ENCODE measurements at places on chromosomes 7 and 10.

DNA sequence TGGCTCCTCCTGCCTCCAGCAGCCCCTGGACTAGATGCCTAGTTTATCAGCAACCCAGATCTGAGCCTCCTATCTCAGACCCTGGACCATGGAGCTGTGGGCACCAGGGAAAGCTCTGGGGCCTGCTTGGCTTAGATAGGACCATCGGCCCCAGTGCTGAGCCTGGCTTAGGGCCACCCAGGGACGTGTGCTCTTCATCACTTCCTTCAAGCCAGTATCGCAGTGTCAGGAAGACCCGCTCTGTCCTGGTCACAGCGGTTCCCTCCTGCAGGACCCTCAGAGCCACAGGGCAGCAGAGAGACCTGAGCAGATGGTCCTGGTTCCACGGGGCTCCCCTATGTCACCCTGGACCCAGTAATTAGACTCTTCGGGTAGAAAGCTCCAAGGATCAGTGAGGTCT, 105.7 kb upstream of the FAM20C start:
- no peak for DNase-seq

DNA sequence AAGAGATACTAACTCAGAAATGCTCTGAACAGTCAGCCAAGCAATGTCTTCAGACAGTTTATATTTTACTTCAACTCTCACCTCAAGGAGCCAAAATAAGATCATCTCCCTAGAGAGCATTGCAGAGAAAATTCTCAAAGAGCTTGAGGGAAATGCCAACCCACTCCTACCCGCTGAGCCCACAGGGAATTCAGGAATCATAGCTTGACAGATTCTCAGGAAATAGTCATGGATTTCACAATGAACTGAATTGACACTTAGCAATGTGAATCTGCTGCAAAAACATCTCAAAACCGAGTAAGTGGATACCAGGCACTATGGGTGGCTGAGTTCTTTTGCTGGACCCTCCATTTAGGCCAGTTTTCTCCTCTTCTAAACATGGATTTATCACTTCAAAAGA, 9.8 kb upstream of the PLAC9 start:
- DNase-seq, result no peak

GRCh38 chr10:97564776-97565175, 7.8 kb upstream of the ANKRD2 start:
- DNase-seq, result no peak

- DNase-seq, result peak; percentile 81
Observed at GRCh38 chr10:100482181-100482833, 19.5 kb downstream of the WNT8B start.

DNA sequence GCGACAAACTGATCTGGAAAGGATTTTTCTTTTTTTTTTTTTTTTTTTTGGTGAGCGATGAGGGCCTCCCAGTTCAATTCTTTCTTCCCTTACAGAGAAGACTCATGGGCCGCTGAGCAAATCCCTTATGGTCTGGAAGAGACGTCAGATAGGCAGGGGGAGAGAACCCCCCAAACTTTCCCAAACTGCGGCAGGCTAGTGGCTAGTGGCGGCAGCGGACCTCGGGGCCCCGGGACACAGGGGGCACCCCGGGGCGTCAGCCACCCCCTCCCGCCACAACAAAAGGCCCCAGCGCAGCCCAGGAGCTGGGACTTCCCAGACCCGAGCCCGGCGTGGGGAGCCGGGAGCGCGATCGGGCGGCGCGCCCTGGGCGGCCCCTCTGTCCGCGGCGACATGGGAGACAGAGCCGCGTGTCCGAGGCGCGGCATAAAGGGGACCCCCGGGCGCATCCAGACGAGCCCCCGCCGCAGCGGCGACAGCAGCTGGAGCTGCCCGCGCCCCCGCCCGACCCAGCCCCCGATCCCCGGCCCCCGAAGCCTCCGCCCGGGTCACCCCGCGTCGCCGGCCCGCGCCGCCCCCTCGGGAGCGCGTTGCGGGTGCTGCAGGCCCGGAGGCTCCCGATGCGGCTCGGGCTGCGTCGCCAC, 755 bp downstream of the FAM171A1 start:
- DNase-seq, result peak; percentile 64

- no peak for DNase-seq
Observed at GRCh38 chr7:56449762-56450161, 333.5 kb upstream of the NUPR2 start.

GRCh38 chr7:19919261-19920095, 146.1 kb upstream of the TMEM196 start:
- DNase-seq, result no peak

GRCh38 chr7:45126920-45127319, 15.4 kb upstream of the TBRG4 start:
- DNase-seq, result no peak

- DNase-seq, result peak; percentile 17
Observed at GRCh38 chr7:79176859-79177477, 276.5 kb downstream of the MAGI2 start.

- peak; percentile 11 for DNase-seq
Observed at GRCh38 chr7:137006293-137006692, 137.8 kb downstream of the CHRM2 start.

GRCh38 chr10:97849687-97850402, at the start of gene GOLGA7B:
GOLGA7B (plus strand) TSS chr10:97849843; CDS start chr10:97850304, 461 bp downstream.
- DNase-seq, result peak; percentile 80

DNA sequence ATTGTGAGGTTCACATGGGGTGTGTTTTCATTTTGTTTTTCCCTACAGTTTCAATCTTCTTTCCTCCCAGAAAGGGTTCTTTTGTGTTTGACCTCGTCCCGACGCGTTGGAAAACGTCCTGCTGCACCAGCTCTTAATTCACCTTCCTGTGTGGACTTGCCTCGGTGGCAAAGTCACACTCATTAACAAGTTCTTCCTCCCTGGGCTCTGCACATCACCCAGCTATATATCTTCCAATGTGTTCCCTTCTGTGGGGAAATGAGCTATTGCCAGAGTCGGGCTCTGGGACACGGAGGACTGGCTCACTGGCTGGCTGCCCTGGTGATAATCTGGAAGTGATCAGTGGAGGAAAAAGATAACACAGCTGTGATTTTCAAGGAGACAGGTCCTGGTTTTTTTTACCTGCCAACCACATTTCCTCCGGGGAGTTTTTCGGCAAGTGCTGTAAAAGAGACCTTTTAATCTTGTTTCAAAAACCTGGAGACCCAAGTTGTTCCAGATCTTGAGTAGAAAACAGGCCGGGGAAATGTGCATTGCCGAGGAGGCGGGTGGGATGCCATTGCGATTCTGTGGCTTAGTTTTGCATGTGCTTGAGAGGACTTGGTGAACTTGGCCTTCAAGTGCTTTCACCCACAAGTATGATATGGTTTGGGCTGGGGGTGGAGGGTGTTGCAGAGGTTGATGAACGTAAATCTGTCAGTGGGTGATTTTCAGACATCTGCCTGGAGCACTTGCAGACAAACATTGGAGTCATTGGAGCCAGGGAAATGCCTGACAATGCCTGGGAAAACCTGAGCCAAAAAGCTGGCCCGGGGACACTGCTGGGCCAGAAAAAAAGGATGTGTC, 96.5 kb upstream of the CREB5 start:
- no peak for DNase-seq

- DNase-seq, result no peak
Observed at GRCh38 chr10:122243550-122243949, 27.5 kb upstream of the BTBD16 start.

- no peak for DNase-seq
Observed at GRCh38 chr7:118436663-118437062, 212.2 kb downstream of the ANKRD7 start.

DNA sequence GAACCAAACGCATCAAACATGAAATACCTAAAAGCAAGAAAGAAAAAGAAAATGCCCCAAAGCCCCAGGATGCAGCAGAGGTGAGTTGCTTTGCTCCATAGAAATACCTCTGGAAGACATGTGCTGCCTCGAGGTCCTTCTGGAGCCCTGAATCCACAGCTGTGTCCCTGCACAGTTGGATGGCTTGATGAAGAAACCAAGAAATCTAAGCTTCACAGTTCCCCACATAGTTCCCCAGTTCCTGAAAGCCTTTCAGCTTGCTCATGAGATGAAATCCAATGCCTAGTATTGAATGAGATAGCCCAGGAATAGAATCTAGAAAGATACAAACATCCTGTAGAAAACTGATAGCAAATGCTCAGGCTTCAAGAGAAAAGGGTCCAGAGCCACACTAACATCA, 182.8 kb downstream of the RTKN2 start:
- no peak for DNase-seq

GRCh38 chr10:95542330-95542729, 18.8 kb downstream of the SORBS1 start:
- no peak for DNase-seq

GRCh38 chr7:1695800-1696454, 25.9 kb downstream of the ELFN1 start:
- DNase-seq, result no peak

DNA sequence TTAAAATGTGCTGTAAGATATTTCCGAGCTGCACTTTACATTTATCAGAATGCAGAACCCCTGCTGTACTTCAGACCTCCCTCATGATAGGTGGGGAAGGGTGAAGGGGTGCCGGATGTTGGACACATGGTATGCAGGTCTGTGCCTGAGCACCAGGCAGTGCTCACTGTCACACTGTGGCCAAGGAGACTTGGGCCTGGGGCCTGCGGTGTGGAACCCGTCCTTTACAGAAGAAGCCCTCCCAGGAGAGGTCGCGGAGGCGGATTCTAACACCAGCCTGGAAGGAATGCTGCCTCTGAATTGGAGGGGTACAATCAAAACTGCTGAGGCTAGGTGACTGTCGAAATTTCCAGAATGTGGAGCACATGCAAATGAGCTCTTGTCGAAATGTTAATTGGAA, 34.5 kb downstream of the DNAJB6 start:
- no peak for DNase-seq

DNA sequence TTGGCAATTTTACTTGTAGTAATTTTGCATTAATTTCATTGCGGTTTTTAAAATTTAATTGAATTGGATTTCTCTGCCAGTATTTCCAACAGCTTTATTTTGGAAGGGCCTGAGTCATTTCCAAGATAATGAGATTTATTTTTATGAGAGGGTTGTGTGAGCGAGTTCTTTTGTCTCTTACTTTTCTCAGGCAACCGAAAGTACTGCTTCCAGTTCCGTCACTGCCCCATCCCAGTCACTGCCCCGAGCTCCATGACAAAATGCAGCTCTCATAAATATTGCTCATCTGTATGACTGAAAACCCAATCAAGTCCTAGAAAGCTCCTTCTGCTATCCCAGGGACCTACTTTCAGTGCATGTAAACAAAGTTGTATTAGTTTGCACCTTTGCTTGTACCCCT, 468.4 kb upstream of the SEMA3D start:
- DNase-seq, result no peak

DNA sequence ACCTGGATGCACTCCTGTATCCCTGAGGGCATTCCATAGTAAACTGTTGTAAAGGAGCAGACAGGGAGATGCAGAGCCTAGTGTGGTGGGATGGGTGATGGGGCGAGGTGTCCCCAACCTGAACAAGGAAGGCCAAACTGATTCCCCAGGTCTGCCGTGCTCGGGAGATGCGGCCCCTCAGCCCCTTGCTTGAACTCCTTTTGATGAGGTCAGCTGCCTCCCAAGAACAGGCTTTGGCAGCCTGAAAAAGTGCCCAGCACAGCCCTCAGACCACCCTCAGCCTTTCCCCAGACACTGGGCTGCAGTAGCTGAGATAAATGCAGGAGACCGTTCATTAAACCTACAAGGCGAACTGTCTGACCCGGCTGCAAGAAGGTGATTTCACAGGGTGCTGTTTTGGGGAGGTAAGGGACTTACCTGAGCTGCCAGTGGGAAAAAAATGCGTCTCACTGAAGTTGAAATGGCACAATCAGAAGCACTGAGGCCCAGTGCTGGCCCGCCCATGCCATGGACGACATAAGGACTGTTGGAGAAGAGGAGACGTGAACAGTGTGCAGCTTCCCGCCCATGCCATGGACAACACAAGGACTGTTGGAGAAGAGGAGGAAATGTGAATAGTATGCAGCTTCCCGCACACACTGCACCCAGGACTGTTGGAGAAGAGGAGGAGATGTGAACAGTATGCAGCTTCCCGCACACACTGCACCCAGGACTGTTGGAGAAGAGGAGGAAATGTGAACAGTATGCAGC, 148.4 kb upstream of the FAM20C start:
- no peak for DNase-seq

DNA sequence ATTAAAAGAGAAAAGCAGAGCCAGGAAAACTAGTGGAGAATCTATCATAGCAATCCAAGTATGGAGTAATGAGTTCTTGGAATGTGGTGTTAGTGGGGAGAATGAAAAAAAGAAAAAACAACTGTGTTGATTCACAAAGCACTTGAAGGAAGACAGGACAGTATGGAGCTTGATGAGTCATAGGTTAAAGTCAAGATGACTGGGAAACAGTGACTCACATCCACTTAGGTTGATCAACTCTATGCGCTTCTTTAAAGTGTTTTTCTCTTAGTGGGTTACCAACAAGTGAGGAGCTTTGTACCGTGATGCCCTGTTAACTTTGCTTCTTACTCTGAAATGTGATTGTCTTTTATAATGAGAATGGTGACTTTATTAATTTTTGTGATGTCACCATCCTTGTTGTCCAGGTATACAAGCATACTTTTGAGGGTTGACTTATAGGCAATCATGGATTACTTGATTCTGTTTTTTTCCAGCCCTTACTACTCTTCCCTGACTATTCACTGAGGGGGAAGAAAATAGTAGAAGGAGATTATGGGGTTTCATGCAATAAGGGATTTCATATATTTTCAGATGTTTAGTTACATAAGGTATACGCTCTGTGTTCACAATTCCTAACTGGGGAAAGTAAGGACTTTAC, 32.1 kb upstream of the MDFIC start:
- DNase-seq, result peak; percentile 75

- DNase-seq, result no peak
Observed at GRCh38 chr7:80665526-80665925, 27.1 kb downstream of the CD36 start.

- no peak for DNase-seq
Observed at GRCh38 chr10:129410688-129411392, 56.2 kb upstream of the MGMT start.

- no peak for DNase-seq
Observed at GRCh38 chr7:83528925-83529423, 120.0 kb downstream of the SEMA3E start.

DNA sequence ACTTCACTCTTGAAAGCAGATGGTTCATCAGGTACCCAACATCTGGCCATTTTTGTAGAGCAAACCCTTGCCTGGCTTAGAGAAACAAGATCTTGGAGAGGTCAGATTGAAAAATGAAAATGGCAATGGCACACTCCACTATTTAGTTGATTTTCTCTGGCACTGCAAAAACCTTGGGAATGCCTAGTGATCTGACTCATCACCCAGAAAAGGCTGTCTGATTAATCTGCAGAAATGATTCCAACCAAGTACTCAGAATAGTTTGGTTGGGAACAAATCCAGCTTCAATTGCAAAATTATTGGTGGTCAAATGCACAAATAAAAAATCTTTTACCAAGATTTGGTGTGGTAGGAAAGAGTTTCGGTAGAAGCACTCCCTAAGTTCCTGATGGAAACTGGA, 351.2 kb downstream of the PHTF2 start:
- peak; percentile 62 for DNase-seq

GRCh38 chr10:121324678-121325213, 273.5 kb downstream of the FGFR2 start:
- DNase-seq, result no peak

DNA sequence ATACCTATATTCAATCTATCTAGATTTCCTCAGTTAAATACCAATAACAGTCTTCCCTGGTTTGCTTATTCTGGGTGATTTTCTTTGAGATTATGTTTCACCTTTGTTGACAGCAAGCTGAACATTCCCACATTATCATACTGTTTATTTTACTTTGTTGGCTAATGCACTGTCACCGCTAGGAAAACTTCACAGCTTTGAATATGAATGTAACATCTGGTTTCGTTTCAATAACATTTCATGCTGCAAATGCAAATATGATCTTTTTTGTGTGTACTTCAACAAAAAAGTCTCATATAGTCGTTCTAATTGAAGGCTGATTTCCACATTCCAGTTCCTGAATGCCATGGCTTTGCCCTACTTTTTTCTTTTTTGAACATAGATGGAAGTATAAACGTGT, 946.3 kb upstream of the GHITM start:
- no peak for DNase-seq
